ENCODE measurements at places on chromosomes 4 and X.

DNA sequence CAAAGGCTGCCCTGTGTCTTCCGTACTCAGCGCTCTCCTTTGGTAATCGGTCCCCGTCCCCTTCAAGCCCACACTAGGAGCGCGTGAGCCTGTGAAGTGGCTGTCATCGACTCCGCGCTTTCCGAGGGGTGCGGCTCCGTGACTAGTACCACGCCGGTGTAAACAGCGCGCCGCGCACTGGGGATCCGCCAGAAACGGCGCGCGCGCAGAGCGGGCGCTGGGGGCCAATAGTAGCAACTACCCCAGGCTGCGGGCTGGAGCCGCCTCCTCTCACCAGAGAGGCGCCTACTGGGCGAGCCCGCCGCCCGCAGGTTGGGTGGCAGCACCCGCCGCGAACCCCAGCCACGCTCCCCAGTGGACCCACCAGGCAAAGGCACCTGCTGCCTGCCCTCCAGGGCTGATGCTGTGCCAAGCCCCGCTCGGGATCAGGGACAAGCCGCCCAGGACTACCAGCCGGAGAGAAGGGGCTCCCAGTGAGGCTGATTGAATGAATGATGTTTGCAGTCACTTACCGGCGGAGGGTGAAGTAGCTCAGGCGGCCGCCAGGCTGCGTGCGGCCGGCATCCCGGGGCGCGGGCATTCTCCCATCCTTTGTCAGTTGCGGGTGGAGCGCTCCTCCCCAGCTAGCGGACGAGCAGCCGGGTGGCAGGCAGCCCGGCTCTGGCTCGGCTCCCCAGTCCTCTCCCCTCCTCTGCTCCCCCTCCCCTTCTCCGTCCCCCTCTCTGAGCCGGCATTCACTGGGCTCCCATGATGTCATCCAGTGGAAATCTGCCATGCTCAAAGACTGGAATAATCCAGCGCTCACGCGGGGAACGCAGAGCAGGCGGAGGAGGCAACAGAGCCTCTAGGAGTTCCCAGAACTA, 370.3 kb upstream of the SMIM31 start:
- DNase-seq = peak; percentile 7

DNA sequence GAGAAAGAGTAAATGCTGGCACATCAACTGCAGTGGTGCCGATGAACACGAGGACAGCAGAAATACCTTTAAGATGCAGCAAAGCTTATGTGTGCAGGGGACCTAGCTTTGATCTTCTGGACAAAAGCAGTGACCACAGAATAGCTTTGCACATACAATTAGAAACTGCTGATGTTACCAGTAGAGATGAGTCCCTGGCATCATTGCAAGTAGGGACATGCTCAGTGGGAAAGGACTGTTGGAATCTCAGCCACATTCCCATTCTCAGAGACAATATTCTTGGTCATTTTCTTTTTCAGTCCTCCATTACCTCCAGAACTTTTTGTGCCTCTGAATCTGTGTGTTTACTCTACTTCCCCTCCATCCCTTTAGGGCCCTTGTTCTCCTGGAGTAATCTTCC, 16.9 kb upstream of the PDLIM3 start:
- DNase-seq = no peak

DNA sequence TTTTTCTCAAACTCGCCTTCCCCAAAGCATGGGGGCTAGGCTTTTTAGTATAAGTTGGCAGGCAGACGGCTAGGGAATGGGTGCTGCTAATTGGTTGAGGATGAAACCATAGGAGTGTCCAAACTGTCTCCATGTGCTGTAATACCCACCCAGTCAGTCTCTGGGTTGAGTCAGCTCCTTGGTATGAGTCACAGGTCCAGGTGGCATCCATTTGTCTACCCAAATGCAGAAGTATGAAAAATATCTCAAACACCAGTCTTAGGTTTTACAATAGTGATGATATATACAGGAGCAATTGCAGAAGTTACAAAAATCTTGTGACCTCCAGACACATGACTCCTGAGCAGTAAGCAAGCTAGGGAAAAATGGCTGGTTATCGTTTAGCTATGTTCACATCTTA, 27.4 kb upstream of the CCSER1 start:
- DNase-seq = no peak

DNA sequence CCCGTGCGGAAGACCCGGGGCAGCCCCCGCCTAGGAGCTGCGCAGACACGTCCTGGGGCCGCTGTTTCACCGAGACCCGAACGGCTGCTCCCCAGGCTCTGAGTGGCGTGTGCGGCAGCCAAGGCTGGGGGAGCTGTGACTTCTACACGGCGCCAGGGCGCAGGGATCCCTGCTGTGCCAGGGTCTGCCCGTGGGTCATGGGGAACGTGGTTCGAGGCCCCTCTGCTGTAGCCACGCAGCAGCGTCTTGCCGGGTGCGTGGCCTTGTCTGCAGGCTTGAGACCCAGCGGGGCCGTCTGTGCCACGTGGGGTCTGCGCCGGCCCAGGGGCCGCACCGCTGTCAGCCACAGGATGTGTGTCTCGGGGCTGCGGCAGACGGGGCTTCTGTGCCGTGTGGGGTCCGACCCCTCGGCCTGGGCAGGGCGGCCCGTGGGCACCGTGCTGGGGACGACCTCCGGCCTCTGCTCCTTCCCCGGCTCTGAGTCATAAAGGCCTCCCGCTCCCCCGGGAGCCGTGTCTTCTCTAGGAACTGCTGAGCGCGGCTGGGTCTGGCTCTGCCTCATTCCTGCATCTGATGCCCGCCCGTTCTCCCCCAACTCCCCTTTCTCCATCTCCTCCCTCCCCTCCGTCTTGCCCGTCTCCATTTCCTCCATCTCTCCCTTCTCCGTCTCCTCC, 12.7 kb upstream of the GTPBP6 start:
- DNase-seq = no peak

GRCh38 chr4:6909970-6910339, 329 bp downstream of the TBC1D14 start:
- no peak for DNase-seq

- no peak for DNase-seq
Measured at GRCh38 chr4:82784681-82785610, 13.7 kb downstream of the SCD5 start.

DNA sequence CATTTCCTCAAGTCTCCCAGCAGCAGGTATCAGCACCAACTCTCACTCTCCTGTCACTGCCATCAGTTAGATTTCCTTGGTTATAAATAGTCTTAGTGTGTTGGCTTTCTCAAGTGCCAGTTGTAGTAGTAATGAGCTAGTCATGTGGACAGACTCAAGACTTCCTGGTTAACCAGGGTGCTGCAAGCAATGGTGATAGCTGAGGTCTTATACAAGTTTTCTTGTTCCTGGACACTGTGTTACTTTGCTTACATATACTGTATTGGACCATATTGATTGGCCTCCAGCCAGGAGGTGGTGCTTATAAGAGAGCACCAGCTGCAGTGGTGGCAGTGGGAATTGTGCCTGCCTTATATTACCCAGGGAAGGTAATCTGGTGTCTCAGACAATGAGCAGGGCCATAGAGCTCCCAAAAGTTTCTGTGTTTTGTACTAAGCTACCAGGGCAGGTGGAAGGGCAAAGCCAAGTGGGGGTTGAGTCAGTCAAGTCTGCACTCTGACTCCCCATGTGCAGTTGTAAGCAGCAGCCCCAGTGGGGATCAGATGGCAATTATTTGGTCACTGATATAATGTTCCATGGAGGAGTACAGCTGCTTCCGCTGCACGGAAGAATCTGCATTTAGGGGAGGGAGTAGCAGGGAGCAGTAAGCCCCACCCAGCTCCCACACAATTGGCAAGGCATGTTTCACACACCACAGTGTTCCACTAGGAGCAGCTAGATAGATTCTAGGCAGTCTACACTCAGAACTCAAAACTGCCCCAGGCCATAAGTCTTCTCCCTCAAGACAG, 24.1 kb upstream of the ZDHHC15 start:
- DNase-seq = no peak

GRCh38 chr4:157080605-157081004, 4.7 kb downstream of the GLRB start:
- DNase-seq = no peak

GRCh38 chr4:129974730-129975129, 878.8 kb downstream of the C4orf33 start:
- no peak for DNase-seq

GRCh38 chr4:32199639-32200038, 1479.5 kb downstream of the PCDH7 start:
- no peak for DNase-seq

DNA sequence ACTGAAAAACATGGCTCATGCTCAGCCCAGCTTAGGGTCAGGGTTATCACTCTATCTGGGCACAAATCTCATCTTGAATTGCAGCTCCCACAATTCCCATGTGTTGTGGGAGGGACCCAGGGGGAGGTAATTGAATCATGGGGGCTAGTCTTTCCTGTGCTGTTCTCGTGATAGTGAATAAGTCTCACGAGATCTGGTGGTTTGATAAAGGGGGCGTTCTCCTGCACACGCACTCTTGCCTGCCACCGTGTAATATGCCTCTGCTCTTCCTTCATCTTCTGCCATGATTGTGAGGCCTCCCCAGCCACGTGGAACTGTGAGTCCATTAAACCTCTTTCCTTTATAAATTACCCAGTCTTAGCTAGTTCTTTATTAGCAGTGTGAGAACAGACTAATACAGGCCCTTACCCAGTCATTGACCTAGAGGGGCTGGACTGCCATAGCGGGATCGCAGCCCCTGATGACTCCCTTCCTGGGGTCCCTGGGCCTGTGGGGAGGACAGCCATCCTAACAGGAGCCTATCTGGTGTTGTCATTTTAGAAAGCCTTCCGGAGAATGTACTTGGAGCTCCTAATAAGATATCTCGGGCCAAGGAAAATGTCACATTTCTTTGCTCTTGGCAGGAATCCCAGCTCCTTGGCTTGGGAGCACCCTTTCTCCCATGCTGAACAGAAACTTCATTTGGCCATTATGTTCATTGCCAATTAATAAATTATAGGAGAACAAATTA, 112.6 kb downstream of the PHKA2 start:
- DNase-seq = no peak

DNA sequence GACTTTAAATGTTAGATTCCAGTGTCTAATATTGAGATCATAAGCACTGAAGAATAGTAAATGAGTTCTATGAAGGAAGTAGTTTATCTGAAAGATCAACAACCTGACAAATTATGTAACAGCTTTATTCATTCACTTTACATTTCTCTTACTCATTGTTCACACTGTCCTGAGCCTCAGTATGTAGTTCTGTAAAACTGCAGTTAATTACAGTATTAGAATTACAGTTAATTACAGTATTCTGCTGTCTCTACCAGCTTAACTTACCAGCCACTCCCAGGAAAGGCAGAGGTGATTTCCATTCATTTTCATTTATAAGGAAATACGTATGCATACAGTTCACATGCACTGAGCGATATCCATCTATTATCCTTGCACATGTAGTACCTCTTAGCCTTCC, 32.7 kb downstream of the NFKB1 start:
- peak; percentile 59 for DNase-seq

GRCh38 chrX:135454816-135455215, 33.1 kb downstream of the SMIM10L2A start:
- DNase-seq = no peak

- DNase-seq = peak; percentile 11
Measured at GRCh38 chr4:88672987-88673386, 24.6 kb downstream of the NAP1L5 start.

DNA sequence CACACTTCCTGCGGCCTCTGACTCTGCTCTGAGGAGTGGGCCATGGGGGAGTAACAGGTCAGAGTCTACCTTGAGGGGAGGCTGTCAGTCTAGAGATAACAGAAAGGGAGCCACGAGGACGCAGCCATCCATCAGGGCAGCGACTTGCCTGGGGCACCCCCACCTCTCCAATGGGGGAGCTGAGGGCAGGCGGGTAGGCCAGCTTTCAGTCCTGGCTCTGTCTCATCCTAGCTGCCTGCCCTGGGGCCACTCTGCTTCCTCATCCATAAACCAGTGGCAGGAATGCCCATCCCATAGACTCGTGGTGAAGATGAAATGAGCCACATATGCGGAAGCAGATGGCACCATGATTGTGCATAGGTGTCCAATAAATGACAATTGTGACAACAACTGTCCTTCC, 13.2 kb downstream of the MAGED2 start:
- DNase-seq = no peak

GRCh38 chr4:124483048-124483906, 229.3 kb downstream of the ANKRD50 start:
- peak; percentile 20 for DNase-seq

DNA sequence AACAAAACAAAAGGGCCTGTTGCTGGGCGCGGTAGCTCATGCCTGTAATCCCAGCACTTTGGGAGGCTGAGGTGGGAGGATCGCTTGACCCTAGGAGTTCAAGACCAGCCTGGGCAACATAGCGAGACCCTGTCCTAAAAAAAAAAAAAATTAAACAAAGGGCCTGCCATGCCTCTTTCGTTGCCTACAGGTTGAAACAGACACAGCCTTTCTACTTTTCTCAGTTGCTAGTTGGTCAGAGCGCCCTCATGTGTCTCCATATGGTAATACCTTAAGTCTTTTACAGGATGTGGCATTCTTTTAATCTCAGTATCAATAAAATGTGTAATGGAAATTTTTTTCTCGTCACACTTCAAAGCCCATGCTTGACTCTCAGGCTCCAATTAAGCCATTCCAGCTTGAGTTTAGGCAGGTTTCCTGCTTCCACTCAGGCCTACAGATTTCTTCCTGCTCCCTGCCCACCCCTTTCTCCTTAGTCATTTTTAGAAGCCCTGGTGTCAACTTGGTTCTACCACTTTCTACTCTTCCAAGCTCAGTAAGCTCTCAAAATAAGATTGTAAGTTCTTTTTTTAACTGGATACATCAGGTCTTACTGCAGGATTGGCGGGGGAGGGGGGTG, 4.6 kb upstream of the SOWAHD start:
- DNase-seq = peak; percentile 74

DNA sequence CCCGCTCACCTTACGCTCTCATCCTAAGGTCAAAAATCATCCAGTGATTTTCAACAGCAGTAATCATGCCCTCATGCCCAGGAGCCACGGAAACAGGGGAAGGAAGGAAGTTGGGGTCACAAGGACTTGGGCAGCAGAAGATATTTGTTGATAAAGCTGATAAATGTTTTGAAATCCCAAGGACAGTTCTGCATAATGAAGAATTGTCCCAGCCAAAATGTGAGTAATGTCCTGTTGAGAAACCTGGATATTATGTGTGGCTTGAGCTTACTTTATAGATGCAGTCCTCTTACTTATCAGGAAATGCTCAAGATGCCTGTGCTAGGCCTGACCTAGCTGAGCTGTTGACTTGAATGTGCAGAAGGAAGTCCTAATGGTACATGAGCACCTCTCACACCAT, 263.0 kb upstream of the ZFP42 start:
- DNase-seq = no peak

GRCh38 chrX:19680580-19680979, 165.3 kb upstream of the MAP3K15 start:
- no peak for DNase-seq

GRCh38 chr4:41141900-41142299, 72.4 kb downstream of the APBB2 start:
- DNase-seq = no peak

- DNase-seq = no peak
Measured at GRCh38 chrX:140099221-140099620, 133.9 kb upstream of the CXorf66 start.

DNA sequence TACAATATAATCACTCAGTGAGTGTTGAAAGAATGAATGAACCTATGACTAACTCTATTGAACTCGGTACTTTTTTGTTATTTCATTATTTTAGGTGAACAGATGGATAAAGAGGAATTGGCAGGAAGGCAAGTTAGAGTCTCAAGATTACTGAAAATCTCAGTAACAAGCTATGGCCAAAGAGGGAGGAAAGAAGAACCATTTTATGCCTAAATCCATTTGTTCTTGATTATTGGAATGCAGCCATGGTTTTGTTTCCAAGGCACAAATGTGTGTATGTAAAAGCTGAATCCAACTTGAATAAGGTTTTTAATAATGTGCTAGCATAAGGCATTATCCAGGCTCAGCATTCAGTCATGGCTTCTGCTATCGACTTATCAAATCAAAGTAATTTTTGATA, 196.4 kb downstream of the DTHD1 start:
- no peak for DNase-seq
